SJCRH30 (cell line): ENCODE measurements at places on chromosomes 16 and 17. TPM values are rescaled to one million over a fixed set of nuclear protein-coding genes. Genes with fewer than 3 reads are reported as not detected.

UBE2G1 gene
- 36.7 and 39.2 TPM in 2 replicates for total RNA-seq

KRTAP4-3 gene
- not detected in 2 replicates for total RNA-seq

CACNA1H gene
- 1.4 and 1.7 TPM in 2 replicates for total RNA-seq

SNAI3 gene
- 0.47 and 0.56 TPM in 2 replicates for total RNA-seq

G6PC1 gene
- not detected in 2 replicates for total RNA-seq

ZNF750 gene
- not detected in 2 replicates for total RNA-seq

SPIRE2 gene
- total RNA-seq, result 1.5 and 2.7 TPM in 2 replicates

KCNH6 gene
- not detected in 2 replicates for total RNA-seq

SLFN11 gene
- total RNA-seq, result 16.5 and 18.6 TPM in 2 replicates

DNA sequence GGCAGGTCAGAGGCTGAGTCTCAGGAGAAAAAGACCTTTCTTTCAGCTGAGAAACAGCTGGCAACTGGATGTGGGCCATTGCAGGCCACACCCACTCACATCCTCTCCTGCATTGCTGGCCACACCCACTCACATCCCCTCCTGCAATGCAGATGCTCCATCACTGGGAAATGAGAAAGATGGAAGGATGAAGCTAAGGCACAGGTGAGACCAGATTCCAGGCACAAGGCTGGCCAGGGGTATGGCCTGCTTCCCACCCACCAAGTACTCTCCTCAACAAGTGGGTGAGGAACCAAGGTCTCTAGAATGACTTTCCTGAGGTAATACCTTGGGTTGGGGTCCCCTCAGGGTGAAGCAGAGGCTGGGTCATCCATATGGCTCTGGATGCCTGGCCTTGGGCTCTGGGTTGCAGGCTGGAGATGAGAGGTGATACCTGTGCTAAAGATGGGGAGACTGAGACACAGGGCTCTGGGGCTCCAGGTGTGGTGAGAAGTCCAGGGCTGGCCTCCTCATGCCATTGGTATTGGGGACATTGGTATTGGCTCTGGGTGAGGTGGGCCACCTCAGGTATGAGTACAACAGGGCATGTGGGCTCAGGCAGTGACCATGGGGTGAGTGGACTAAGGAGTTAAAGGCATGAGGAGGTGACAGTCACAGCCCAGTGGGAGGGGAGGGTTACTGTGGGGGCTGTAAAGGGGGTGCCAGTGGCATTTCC, 1726.8 kb downstream of the TP53TG3F start:
- DNase-seq, result no peak

DNA sequence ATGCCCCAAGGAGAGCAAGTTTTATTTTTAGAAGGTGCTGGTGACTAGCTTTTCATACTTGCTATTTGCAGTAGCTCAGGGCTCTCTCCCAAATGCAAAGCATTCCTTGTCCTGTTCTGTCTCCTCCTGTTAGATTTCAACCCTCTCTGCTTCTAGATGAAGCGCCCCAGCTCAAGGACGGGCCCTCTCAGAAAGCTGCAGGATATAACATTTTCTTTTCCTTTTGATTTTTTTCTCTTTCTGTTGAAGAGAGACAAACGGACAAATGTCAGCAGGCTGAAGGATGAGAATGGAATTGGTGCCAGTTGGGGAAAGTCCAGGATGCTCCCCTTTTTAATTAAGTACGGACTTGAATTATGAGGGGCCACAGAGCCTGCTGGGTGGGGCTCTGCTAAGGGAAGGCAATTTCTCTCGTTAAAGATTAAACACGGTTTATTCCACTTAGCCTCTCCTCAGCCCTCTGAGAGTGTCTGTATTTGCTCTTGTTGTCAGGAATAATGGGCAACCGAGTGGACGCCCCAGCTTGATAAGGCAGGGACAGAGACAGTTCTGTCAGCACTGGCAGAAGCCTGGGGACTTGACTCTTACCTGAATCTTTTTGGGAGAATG, 6.2 kb upstream of the ETV4 start:
- no peak for DNase-seq

- DNase-seq, result no peak
Observed at GRCh38 chr17:35732806-35733136, 1.3 kb downstream of the RASL10B start.

DNA sequence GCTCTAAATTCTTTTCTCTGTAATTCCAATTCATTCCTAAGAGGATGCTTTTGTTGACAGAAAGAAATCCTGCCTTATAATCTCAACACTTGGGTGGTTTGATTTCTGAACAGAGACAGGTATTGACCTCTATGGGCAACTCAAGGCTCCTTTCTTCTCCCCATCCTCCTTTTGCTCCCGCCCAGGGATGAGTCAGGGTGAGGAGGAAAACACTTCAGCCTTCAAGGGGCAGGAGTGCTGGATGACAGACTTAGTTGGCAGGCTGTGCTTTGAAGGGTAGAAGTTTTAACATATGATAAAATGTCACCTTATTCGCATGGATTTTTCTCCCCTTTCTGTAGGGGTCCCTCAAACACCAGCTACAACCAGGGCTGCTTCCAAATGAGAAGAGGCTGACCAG, 16.7 kb upstream of the TOM1L1 start:
- DNase-seq, result no peak

DNA sequence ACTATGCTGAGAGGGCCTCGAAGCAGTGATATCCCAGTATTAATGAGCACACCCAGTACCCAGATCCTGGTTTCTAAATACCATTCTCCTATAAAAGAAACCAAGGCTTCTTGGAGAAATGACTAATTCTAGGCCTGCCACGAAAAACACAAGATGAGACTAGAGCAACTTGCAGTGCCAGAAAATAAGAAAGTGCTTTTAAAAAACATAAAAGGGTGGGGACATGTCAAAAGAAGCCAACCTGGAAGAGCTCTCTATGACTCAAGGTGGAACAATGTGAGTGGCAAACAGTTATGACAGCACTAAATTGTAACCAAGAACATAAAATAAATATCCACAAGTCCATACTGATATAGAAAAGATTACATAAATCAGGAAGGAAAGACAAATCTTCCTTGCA, 153.2 kb upstream of the KCNJ18 start:
- no peak for DNase-seq

DNA sequence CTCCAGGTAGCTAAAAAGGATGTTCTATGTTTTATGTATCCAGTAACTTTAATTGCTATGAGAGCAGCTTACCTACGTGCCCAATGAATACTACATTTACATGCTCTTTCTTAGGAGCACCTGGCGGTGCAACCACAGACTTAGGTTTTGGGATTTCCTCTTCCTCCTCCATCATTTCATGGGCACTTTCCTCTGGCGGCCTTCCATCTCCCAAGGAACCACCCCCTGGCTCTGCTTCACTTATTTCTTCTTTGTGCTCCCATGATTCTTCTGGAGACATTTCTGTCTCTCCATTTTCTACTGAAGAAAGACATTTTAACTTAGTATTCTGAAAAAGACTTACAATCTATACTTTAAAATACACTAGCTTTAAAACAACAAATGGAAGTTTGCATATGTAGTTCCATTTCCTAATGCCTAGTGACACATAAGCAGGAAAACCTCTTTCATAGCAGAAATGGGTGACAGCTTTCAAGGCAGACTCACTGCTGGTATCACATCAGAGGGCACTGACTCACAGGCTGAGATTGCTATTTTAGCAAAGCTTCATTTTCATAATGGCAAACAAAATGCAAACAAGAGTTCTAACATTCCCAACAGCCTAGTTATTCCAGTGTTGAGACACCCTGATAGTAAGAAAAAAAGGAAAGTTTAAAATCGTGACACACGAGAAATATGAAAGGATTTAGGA, 19.1 kb downstream of the GSPT1 start:
- no peak for DNase-seq

DNA sequence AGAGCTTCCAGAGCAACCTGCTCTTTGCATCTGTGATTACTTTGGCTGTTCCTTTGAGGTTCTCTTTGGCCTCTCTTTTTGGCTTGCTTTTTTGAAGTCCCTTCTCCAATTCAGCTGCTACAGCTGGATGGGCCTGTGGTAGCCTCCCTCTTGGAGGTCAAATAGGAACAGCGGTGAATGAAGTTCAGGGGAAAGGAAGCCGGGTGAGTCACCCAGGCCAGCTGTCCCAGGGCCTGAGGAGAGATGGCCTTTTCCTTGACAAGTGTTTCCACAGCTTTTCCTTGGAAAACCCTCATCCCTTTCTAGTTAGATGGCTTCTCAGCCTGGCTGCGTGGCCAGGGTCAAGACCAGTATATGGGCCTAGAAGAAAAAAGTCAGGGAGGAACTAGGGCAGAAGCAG, 103.1 kb downstream of the STX8 start:
- DNase-seq, result peak; percentile 69

GRCh38 chr16:70746040-70746707, 54.8 kb downstream of the VAC14 start:
- DNase-seq, result no peak

DNA sequence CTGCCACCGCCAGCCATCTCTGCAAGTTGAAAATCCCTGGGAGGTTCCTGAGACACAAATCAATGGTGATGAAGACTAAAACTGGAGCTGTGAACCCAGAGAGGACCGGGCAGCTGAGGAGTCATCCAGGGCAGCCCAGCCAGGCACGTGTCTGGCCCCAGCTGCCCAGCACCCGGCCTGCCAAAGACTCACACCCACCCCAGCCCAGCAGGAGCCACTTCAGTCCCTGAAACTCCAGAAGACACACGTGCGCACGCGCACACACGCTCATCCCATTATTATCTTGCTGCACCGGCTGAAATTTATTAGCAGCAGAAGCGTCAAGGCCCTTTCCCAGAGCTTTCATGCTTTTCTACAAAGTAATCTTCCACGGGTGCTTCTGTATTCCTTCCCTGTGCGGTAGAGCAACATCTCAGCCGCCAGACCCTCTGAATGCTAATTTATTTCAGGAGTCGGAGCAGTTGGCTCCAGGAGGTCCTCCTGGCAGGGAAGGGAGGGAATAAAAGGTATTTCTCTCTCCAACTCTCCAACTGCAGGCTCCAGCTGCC, 59.8 kb upstream of the RBFOX3 start:
- DNase-seq, result no peak

DNA sequence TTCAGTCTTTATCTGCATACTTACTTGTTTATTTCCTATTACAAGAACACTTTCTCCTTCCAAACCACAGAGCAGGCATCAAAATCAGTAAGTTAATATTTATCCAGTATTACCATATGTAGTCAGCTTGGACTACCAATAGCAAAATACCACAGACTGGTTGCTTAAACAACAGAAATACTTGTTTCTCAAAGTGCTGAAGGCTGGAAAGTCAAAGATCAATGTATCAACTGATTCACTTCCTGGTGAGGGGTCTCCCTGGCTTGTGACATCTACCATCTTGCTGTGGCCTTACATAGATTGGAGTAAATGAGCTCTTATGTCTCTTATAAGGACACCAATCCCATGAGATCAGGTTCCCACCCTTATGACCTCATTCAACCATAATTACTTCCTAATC, 2.6 kb downstream of the STXBP4 start:
- no peak for DNase-seq

DNA sequence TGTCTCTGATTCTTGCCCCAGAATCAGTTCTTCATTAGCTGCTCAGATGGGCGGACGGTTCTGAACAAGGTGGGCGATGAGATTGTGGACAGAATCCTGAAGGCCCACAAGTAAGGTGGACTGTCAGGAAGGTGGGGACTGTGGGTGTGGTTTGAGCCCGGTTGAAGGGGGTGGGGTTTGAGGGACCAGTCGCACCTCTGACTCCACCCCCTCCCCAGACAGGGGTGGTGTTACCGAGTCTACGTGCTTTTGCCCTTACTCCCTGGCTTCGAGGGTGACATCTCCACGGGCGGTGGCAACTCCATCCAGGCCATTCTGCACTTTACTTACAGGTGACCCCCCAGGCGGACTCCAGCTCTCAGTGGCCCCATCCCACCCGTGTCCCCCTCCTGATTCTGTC, 11.3 kb downstream of the PLD2 start:
- DNase-seq, result no peak

GRCh38 chr17:13522749-13523148, 79.0 kb downstream of the HS3ST3A1 start:
- no peak for DNase-seq

DNA sequence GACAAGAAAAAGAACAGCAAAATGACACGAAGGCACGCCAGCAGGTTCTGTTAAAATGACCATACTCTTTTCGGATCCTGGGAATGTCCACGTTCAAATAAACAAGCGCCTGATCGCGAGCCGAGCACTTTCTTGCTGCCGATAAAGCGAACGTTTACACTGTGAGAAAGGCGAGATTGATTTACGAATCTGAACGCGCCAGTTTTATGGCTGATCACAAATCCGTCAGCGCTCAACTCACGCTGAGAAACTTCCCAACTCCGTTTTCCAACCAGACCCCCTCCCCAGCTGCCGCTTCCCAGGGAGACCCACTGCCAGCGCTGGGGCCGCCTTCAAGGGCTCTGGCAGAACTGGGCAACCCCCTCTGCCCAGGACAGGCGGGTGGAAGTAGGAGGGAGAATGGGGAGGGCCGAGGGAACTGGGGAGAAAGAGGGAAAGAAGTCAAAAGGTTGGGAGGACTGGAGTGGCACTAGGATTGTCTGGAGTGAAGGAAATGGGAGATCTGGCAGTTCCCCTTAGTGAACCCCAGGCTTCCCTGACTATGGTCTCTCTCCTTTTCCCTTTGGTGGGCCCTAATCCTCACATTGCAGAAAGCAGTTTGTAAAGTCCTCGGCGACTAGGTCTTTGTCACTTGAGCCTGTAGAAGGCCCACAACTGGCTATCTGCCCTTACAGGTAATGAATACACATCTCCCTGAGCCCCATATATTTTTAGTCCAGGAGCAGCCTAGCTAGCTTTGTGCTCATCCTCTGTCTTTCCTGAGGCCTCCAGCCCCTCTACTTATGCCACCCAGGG, 6.9 kb downstream of the HOXB4 start:
- DNase-seq, result no peak

GRCh38 chr17:57842280-57842679, 7.6 kb downstream of the MRPS23 start:
- no peak for DNase-seq

GRCh38 chr17:80220736-80221215, 549 bp downstream of the SLC26A11 start:
- no peak for DNase-seq

- DNase-seq, result no peak
Observed at GRCh38 chr17:52213451-52213850, 54.9 kb upstream of the CA10 start.

- DNase-seq, result no peak
Observed at GRCh38 chr16:2089706-2090480, 42.1 kb downstream of the TSC2 start.

GRCh38 chr17:2703606-2704005, 8.0 kb downstream of the CLUH start:
- DNase-seq, result no peak

- no peak for DNase-seq
Observed at GRCh38 chr17:82915010-82915756, 75.4 kb upstream of the ZNF750 start.

- no peak for DNase-seq
Observed at GRCh38 chr16:26863931-26864330, 202.8 kb upstream of the C16orf82 start.

- DNase-seq, result no peak
Observed at GRCh38 chr16:61243954-61244353, 792.3 kb downstream of the CDH8 start.

DNA sequence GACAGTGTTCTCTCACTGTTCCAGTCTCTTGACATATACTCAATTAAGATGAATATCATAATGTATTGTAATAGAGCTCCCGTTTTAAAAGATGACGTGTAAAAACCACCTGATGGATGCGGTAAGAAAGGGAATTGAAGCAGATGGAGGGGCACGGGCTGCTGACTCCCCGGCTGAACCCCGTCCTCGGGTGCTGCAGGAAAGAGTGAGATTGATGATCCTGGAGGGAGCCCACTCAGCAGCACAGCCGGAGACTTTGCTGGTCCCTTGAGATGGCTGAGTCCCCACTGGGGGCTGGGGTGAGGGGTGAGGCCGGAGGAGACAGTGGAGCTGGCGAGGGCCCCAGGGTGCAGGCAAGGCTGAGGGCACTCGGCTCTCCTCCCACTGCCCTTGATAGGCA, 217.4 kb downstream of the RPTOR start:
- no peak for DNase-seq

GRCh38 chr17:76246080-76247066, 6.1 kb upstream of the RNF157 start:
- peak; percentile 45 for DNase-seq
